ENCODE measurements at places on chromosomes 5 and 9. TPM values are rescaled to one million over a fixed set of nuclear protein-coding genes. Genes with fewer than 3 reads are reported as not detected.

The F2RL2 gene
- total RNA-seq: 7.1 TPM

The CDKN2B gene
- total RNA-seq: 11.4 TPM

The OBP2A gene
- total RNA-seq: not detected

The ELOVL7 gene
- total RNA-seq: 7.0 TPM

The PPP1R2B gene
- total RNA-seq: not detected

The ITGA2 gene
- total RNA-seq: 5.0 TPM

The SAXO1 gene
- total RNA-seq: not detected

The MED22 gene
- total RNA-seq: 30.3 TPM

- H3K27me3 ChIP-seq: no peaks in the 10 kb centered on the region
- H3K36me3 ChIP-seq: no peaks in the 10 kb centered on the region
- no peak overlapping the region for H3K4me3 ChIP-seq
- DNase-seq: no peak
- no peaks in the 10 kb centered on the region for H3K4me1 ChIP-seq
Measured at GRCh38 chr5:9739135-9739534, 109.0 kb upstream of the TAS2R1 start.

- no peak for DNase-seq
- H3K4me1 ChIP-seq: no peaks in the 10 kb centered on the region
Measured at GRCh38 chr5:73592551-73592950, 27.0 kb downstream of the UTP15 start.

DNA sequence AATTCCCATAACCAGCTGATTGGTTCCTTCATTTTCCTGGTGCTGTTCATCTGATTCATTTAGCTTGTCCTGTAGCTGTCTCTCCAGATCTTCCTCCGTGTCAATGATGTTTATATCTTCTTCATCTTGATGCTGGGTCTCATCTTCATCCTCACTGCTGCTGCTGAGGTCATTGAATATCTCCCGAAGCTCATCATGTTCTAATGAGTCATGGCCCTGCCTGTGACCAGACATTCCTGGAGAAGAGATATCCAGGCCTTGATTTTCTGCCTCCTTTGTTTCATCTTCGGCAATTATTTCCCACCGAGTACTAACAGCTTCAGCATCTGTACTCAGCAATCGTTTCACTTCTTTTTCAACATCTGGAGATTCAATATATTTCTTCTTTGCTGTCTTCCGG is 1.4 kb downstream of the TAF7 start:
- no peak for DNase-seq
- no peaks in the 10 kb centered on the region for H3K27me3 ChIP-seq
- H3K27ac ChIP-seq: no peak overlapping the region
- peaks cover 18% of the 10 kb centered on the region for H3K36me3 ChIP-seq
- no peak overlapping the region for H3K4me3 ChIP-seq

DNA sequence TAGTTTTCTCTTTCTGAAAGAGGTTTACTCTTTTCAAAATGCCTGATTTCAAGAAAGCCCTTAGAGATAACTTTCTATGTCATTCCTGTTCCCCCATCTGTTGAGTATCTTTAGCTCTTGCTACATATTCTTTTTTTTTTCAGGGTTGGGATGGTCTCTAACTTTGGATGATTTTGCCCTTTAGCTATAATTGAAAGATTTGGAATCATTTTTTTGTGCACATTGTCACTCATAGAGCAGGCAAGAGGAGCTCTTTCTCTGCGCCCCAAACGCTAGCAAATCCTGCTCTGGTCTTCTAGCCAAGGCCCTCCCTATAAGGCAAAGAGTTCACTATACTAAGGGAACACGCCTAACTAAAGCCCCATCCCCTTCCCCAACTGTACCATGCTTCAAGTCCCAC is 316.9 kb downstream of the TMEM232 start:
- H3K4me1 ChIP-seq: no peaks in the 10 kb centered on the region
- H3K27me3 ChIP-seq: no peaks in the 10 kb centered on the region
- no peak overlapping the region for H3K27ac ChIP-seq
- no peaks in the 10 kb centered on the region for H3K36me3 ChIP-seq
- H3K4me3 ChIP-seq: no peak overlapping the region
- DNase-seq: no peak

GRCh38 chr5:158640593-158640980 is 459.1 kb downstream of the EBF1 start:
- no peaks in the 10 kb centered on the region for H3K27me3 ChIP-seq
- no peaks in the 10 kb centered on the region for H3K36me3 ChIP-seq
- H3K27ac ChIP-seq: no peak overlapping the region
- DNase-seq: no peak
- no peak overlapping the region for H3K4me3 ChIP-seq
- no peaks in the 10 kb centered on the region for H3K4me1 ChIP-seq

DNA sequence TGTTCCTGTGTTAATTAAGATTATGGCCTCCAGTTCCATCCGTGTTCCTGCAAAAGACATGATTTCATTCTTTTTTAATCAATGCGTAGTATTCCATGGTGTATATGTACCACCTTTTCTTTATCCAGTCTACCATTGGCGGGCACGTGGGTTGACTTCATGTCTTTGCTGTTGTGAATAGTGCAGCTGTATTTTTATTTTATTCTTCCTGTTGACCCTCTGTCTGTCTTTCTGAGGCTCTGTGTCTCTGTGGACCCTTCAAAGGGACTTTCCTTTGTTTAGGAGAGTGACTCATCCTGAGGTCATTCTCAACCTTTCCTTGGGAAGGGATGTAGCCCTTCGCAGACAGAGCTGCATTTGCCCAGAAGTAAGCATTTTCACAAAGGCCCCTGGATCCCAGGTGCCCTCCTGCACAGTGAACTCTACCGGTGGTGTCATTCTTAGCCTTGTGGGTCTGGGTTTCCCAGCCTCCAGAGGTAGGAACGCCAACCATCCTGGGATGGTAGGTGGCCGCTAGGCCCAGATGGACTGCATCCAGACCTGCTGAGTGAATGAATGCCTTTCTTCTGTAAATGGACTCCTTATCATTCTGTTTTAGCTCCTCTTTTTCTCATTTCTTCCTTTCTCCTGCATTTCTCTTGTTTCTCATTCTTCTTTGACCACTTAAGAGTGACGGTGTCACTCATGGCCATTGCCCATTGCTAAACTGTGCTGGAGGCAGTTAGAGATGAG is 22.4 kb downstream of the TRIO start:
- no peak overlapping the region for H3K4me3 ChIP-seq
- H3K27me3 ChIP-seq: no peaks in the 10 kb centered on the region
- peaks cover 79% of the 10 kb centered on the region for H3K4me1 ChIP-seq

GRCh38 chr5:74576941-74577456 is 63.5 kb downstream of the ENC1 start:
- DNase-seq: no peak
- H3K4me3 ChIP-seq: peak overlapping the region; percentile 1
- peaks cover 16% of the 10 kb centered on the region for H3K4me1 ChIP-seq
- no peaks in the 10 kb centered on the region for H3K27me3 ChIP-seq
- H3K27ac ChIP-seq: peak overlapping the region; percentile 41
- no peaks in the 10 kb centered on the region for H3K36me3 ChIP-seq

DNA sequence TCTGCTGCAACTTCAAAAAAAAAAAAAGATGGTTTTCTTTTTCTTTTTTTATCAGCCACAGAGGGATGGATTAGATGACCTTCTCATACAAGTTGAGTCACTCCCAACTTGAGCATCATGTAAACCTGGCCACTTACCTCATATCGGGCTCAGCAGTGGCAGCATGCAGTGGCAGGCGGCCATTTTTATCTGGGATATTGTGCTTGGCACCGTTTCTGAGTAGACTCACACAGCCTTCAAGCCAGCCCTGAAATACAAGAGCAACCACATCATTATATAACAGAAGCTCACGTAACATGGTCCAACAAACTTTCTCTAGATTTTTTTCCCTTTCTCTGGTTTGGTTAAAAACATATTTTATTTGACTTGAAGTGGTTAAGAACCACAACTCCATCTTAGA is 62.6 kb downstream of the ANKRD55 start:
- H3K4me1 ChIP-seq: peaks cover 15% of the 10 kb centered on the region
- H3K4me3 ChIP-seq: no peak overlapping the region
- H3K27ac ChIP-seq: no peak overlapping the region
- H3K36me3 ChIP-seq: no peaks in the 10 kb centered on the region
- H3K27me3 ChIP-seq: no peaks in the 10 kb centered on the region
- no peak for DNase-seq

DNA sequence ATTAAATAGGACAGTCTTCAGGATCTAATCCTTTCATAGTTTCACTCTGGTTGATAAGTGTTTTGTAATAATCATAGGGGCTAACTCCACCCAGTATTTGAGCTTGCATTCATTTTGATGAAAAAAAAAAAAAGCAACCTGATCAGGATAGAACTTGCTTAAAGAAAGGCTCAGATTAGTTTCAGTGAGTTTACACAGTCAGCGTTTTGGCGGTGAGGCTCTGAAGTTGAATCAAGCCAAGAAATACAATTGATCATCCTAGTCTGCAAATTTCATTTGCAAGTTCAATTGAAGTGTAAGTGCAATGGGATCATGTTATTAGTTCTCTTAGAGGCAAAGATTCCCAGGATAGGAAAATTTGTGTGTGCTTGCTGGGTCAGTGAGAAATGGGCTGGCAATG is 159.7 kb upstream of the ELL2 start:
- no peaks in the 10 kb centered on the region for H3K27me3 ChIP-seq
- no peak for DNase-seq
- H3K4me1 ChIP-seq: no peaks in the 10 kb centered on the region
- no peaks in the 10 kb centered on the region for H3K36me3 ChIP-seq

GRCh38 chr9:71506821-71507220 is 261.5 kb downstream of the CEMIP2 start:
- no peaks in the 10 kb centered on the region for H3K27me3 ChIP-seq
- DNase-seq: no peak
- no peak overlapping the region for H3K27ac ChIP-seq
- no peaks in the 10 kb centered on the region for H3K36me3 ChIP-seq
- peaks cover 12% of the 10 kb centered on the region for H3K4me1 ChIP-seq

- DNase-seq: no peak
- H3K4me1 ChIP-seq: peaks cover 24% of the 10 kb centered on the region
- no peaks in the 10 kb centered on the region for H3K36me3 ChIP-seq
- no peaks in the 10 kb centered on the region for H3K27me3 ChIP-seq
- H3K27ac ChIP-seq: peak overlapping the region; percentile 22
Measured at GRCh38 chr9:125106285-125106893, 36.9 kb downstream of the SCAI start.
